ENCODE measurements at places on chromosomes 7 and 10.

DNA sequence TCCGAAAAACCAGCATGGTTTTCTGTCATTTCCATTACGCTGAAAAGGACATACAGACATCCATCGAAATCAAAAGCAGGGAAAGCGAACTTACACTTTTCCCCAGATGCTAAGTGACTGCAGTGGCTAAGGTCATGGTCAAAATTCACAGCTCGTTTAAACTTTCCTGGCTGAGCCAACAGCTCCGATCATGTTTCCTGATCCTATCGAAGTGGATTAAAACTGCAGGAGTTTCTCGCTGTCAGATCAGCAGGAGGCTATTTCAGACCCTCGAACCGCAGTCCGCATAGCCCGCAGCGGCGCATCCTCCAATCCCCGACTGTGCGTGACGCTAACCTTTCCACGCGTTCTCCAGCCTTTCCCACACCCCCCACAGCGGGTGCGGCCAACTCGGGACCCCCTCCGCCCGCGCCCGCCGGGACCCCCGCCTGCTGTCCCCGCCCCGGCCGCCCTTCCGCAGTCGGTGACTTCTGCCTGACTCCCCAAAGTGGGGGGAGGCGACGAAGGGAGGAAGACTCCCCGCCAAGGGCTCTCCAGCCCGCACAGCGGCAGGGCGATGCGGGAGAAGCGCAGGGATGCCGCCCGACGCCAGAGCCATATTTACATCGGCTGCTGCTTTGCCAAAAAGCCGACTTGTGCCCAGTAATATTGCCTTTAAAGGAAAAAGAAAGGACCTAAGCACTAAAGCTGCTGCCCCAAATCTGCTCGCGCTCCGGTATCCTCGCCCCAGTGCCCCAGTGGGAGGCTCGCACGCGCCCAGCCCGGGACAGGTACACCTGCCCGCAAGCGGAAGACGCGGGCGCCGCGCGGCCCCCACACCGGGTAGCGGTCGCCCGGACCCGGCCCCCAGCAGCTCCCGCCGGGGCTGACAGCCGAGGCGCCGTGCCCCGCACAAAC, 1.2 kb downstream of the PIP4K2A start:
- DNase-seq = peak; percentile 53

DNA sequence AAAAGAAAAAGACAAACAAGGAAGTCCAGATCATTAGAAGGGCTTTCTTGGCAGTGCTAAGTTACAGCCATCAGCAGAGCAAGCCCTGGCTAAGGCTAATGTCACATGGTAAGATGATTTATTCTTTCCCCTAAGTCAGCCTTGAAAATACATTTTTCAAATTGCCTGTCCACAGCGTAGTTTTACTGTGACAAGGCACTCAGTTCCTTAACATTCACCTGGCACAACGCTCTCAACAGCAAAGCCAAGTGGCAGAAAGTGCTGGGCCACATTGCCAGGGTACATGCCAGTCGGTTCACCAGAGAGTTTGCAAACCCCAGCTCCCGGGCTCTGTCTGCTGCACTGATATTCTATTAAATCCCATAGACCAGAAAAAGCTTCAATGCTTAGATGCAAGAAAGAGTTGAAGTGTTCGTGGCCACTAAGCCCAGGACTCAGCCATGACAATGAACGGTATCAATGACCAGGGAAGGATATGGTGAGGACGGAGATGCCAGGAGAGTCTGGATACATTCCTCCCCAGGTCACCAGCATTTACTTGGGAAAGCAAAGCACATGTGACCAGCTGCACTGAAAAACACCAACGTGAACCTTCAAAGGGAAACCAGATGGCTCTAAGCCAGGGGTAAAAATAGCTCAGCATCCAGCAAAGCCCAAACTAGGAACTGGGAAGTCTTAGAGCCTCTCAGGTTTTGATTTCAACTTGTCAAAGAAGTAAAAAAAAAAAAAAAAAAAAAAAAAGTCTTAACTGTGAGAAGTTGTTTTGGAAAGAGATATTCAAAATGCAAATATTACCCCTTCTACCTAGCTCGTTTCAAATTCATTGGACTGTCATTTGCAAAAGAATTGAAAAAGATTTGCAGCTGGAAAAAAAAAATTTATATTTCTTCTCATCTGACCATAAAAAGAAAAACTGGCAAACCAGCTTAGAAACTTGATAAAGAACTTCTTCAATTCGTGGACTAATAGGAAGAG, 23.9 kb upstream of the MPP7 start:
- no peak for DNase-seq

- DNase-seq = no peak
Observed at GRCh38 chr10:112859793-112860192, 90.3 kb upstream of the TCF7L2 start.

- no peak for DNase-seq
Observed at GRCh38 chr7:44519546-44519945, 21.6 kb downstream of the NPC1L1 start.

- DNase-seq = no peak
Observed at GRCh38 chr10:132557696-132558515, 20.3 kb downstream of the INPP5A start.

DNA sequence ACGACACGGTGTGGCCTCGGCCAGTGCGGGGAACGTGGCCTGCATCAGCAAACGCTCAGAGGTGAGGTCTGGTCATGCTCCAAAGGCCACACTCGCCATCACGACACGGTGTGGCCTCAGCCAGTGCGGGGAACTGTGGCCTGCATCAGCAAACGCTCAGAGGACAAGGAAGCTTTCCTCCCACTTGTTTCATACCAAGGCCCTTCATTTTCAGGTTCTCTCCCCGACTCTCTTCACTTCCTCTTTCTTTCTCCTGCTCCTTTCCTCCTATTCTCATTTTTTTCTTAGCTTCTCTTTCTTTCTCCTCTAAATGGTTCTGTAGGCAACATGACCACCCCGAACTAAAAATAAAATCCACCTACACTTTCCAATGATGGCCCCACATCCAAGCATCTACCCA, 384.4 kb upstream of the SHH start:
- DNase-seq = no peak

DNA sequence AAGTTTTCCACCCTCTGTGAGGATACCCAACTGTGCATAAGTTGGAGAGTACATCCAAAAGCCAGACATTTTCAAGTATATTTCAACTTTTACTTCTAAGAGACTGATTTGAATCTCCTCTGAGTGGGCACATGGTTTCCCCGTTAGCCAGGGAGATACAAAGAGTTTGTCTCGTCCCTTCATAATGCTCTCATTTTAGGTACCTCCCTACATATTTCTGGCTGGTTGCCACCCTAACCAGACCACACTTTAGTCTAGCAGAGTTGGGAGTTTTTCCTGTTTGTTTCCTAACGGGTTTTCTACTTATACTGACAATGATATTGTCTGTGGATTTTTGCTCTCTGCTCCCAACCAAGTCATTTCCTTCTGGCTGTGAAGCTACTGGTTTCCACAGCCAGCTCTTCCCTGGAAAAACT, 180.3 kb downstream of the CCDC71L start:
- peak; percentile 65 for DNase-seq

DNA sequence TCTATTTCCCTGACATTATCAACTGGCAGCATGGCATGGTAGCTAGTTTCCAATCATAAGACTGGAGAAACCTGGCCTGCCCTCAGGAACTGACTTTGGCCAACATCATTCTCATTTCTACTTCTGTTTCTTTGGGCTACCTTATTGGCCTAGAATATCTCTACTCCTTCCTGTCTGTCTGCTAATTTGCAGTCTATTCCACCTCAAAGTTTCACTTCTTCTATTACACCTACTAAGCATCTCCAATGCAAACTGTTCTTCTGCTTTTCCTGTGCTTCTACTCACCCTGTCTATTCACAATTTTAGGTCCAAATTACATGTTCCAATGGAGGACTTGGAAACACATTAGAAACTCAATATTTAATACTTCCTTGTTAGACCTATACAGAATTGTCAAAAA, 65.6 kb downstream of the ZNF503 start:
- no peak for DNase-seq

- no peak for DNase-seq
Observed at GRCh38 chr7:119748251-119748860, 524.6 kb upstream of the KCND2 start.

- DNase-seq = no peak
Observed at GRCh38 chr7:46058086-46058823, 137.2 kb upstream of the IGFBP3 start.

- DNase-seq = no peak
Observed at GRCh38 chr7:50956522-50957155, 173.9 kb upstream of the GRB10 start.

GRCh38 chr10:110219884-110220283, 12.5 kb downstream of the MXI1 start:
- DNase-seq = no peak

DNA sequence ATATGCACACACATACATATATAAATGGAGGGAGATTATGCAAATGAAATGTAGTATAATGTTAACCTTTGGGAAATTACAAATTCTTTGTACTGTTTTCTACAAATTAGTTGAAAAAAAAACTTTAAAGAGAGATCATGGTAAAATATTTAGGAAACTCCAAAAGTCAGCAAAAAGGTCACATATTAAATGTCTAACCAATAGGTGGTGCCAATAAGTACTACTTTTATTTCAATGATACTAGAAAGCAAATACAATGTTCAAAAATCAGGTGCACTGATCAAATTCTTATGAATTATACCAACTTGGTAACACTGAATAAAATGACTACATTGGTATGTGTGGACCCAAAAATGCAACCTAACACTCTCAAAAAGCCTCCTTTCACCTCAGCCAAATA, 276.9 kb downstream of the DOCK4 start:
- DNase-seq = no peak

DNA sequence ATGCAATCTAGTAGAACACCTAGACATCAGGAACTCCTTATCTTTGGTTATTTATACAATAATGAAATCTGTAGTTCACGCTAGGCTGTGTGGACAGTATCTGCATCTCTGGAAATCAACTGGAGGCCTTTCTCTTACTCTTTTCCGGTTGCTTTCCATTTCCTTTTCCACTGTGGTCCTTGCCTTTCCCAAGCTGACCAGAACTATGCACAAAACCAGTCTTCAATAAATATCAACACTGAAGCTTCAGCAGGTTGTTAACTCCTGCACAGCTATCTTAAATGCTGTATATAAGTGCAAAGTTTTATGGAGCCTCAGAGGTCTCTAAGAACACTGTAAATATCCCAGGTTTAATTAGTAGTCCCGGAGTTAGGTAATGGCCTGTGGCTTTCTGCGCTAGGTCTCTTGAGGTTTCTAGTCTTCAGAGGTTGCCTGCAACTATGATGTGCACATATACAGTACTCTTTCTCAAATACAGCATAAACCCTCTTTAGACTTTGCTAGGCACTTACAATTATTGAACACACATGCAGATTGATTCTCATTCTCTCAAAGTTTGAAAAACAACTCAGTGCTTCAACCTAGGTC, 2.4 kb downstream of the KLLN start:
- peak; percentile 28 for DNase-seq

DNA sequence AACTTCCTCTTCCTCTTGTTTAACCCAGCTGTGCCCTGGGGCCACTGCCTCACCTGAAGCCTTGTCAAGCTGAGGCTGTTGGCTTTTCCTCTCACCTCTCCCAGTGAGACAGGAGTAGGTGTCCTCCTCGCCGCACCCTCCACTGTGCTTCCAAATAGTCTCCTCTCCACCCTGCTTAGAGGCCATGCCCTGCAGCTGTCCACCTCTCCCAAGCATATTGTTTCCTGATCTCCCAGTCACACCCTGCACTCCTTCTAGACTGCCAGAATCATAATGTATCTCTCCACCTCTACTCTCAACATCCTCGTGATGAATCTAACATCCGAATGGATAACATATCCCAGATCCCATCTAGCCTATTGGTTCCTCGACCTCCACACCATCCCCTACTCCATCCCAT, 196.3 kb upstream of the GHITM start:
- no peak for DNase-seq

DNA sequence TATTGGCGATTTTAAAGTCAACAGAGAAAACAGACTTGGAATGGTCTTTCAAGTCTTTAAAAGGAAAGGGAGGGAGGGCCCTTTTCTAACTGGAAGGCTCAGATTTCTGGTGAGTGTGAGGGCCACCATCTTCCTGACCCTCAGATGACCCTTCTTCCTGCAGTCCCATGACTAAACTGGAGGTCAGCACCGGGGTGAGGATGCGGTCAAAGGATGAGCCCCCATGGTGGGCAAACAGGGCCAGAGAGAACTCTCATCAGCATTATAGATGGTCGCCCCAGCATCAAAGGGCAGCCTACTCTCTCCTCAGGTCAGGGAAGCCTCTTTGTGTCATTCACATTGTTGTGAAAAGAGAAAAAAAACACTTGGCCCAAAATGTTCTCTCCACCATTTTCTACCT, 219.2 kb downstream of the LRMDA start:
- no peak for DNase-seq

GRCh38 chr7:42689626-42690025, 222.2 kb downstream of the C7orf25 start:
- DNase-seq = no peak

GRCh38 chr7:155300641-155301452, 3.2 kb downstream of the INSIG1 start:
- DNase-seq = peak; percentile 56

DNA sequence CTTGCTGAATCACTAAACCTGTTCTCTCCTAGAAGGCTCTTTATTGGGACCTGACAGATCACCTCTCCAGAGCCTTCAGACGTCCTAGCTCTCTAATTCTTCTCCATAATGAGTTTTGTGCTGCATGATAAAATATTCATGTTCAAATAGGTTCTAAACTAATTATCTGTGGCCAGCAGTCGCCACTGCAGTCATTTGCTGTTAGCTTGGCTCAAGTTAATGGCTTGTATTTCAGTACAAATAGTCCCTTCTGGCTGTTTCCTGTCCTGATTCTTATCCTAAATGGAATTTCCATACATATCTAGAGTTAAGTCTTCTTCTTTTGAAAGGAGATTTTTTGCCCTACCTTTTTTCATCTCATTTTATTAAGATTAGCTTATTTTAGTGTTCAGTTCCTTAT, 303.2 kb downstream of the EXOC4 start:
- DNase-seq = no peak

DNA sequence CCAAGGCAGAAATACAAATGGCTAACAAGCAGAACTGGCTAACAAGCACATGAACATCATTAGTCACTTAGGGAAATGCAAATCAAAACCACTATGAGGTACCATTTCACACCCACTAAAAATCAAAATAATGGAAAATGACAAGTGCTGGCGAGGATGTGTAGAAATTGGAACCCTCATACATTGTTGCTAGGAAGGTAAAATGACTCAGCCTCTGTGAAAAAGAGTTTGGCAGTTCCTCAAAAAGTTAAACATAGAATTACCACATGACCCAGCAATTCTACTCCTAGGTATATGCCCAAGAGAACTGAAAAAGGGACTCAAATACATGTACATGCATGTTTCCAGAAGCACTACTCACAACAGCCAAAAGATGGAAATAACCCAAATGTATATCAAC, 52.8 kb upstream of the ANAPC16 start:
- DNase-seq = peak; percentile 33

DNA sequence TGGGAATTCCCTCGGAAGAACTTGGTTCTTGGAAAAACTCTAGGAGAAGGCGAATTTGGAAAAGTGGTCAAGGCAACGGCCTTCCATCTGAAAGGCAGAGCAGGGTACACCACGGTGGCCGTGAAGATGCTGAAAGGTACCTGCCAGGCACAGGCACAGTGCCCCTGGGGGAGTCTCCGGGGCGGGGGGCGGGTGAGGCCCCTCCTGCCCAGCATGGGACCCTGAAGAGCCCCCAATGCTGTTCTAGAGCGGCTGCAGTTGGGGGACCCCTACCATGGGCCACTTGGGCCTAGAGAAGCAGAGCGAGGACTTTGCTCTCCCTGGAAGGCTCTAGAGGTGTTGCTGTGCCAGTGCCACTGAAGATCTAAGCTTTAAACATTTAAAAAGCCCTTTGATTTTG, 21.6 kb upstream of the CSGALNACT2 start:
- no peak for DNase-seq
